ENCODE measurements at places on chromosomes 2 and 18.

- no peak for DNase-seq
Measured at GRCh38 chr2:145253492-145253891, 733.6 kb upstream of the ZEB2 start.

- no peak for DNase-seq
Measured at GRCh38 chr2:142857256-142858164, 20.0 kb upstream of the KYNU start.

DNA sequence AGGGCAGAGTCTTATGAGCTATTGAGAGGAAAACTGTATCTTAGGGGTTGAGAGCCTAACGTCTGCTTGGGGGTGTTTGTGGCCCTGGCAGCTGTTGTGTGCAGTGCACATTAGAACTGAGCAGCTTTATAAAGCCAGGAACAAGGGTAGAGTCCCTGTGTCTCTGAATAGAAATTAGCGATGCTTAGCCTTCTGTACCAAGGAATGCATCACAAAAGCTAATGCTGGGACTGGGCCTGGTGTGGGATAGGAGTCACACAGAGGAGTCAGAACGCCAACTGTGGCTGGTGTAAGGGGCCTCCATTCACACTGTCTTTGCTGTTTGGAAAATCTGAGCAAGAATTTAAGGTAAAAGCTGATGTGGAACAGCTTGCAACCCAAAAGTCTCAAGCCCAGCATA, 283.2 kb downstream of the SOX11 start:
- no peak for DNase-seq

GRCh38 chr2:8265476-8266226, 416.2 kb upstream of the ID2 start:
- DNase-seq = no peak

- no peak for DNase-seq
Measured at GRCh38 chr2:28796620-28797019, 14.0 kb upstream of the SPDYA start.

GRCh38 chr2:157460897-157461296, 17.0 kb upstream of the CYTIP start:
- no peak for DNase-seq

DNA sequence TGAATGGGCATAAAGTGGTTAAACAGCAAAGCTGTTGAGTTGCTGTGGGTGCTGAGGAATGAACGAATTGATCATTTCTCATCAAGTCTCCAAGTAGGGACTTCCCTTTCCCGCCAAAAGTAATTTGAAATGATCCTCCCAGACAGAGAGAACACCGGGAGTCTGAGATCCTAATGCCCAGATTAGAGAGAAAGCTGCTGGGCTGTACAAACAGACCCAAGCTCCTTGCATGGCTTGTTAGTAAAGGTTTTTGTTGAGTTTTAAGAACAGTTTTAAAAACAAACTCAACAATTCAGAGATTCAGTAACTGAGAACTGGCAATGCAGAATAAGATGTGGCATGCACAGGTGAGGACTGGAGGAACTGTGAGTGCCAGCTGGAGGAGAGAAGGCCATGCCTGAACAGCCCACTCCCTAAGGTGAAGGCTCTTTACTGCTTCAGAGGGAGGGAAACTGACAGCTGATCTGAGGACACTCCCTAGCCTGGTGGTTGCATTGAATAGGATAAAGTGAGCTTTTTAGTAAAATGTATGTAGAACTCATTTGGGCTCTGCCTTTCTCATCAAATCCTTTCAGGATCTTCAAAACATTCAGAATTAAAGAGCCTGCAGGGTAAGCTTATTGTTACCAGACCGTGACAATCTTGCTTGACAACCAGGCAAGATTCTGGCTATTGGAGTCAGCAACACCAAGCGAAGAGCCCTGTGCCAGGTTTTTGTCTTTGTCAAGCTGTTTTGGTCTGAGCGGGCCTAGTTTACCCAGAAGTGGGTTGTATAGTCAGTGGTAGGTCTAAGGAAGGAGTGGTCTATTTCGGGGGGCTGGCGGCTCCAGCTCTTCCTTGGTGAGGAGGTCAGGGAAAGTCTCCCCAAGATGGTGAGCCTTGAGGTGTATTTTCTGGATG, 63.2 kb upstream of the IGFBP5 start:
- no peak for DNase-seq

GRCh38 chr2:203739351-203739750, 32.9 kb downstream of the CD28 start:
- DNase-seq = no peak

GRCh38 chr2:28702415-28702861, 49.2 kb upstream of the PPP1CB start:
- DNase-seq = no peak

- DNase-seq = no peak
Measured at GRCh38 chr2:177245010-177245422, 19.5 kb downstream of the NFE2L2 start.

DNA sequence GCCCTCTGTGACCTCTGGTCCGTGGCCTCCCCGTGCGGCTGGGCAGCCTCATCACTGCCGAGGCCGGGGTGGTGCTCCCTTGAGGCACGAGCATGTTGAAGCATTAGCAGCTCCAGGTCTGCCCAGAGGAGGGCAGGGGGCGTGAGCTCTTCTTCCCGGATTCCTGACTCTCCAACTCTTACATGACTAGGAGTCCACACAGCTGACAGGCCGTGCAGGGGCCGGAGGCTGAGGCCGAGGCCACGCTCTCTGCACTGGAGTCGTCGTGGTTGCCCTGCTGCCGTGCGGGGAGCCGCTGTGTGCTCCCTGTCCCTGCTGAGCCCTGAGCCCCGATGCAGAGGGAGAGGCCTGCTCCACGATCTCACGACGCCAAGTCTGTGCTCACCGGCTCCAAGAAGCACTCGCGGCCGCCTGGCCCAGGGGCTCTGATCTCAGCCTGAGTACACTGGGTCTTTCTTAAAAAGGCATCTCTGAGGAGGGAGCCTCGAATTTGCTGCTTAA, 19.4 kb upstream of the KCNG2 start:
- DNase-seq = no peak

DNA sequence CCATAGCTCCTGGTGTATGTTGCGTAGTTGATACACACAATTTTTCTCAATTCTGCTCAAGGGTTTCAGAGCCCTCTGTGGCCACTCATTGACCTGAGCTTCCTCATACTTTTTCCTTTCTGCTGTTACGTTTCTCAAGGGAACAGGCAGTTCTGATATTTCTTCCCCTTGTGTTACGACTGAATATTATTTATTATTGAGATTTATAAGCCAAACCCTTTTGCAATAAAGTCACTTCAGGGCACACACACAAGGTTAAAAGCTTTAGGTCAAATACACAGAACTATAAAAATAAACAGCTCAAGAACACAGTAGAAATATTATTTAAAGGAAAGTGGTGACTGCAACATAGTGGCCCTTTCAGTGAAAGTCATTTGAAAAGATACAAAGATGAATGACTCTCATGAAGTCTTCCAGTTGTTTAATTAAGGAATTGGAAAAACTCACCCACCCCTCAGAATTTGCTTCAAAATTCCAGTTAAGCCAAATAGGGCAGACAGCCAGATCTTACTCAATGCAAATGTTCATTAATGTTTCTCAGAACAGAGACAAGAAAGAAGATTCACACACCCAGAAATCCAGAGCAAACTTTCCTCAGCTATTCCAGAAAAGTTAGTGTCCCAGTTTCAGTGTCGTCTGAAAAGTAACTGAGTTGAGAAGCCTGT, 179.7 kb downstream of the TRIB2 start:
- DNase-seq = no peak

DNA sequence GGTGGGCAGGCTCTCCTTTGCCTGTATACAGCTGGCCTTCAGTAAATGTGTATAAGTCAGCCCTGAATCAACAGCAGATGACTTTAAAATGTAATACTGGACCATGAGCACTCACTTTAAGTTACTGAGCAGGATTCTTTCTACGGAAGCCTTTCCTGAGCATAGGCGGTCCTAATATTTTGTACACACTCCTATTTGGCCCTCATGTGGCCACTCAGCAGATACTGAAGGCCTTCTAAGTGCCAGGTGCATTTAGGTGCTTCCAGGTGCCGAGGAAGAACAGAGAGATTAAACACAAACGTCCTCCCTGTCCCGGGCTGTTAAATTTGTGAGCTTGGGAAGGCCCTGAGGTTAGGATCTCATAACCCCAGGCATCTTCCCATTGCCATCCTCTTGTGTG, 27.0 kb downstream of the UXS1 start:
- no peak for DNase-seq

GRCh38 chr18:42429196-42429595, 474.2 kb downstream of the PIK3C3 start:
- DNase-seq = no peak

DNA sequence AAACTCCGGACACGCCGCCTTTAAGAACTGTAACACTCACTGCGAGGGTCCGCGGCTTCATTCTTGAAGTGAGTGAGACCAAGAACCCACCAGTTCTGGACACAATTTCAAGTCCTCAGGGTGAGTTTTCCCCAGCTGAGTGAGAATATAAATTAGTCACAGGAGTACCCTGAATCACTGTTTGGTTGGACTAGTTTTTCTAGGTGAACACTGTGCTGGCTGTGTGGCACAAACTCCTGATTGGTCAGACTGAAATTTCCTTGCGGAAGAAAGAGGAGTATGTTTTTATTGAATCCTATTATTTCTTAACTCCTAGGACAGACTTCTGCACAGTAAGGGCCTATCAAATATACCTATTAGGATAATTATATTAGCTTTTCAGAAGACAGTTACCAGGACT, 288.1 kb upstream of the UBE2E3 start:
- DNase-seq = no peak

- no peak for DNase-seq
Measured at GRCh38 chr2:68371581-68371980, 6.5 kb downstream of the PLEK start.

GRCh38 chr2:30147196-30147714, 448 bp downstream of the YPEL5 start:
- DNase-seq = no peak

DNA sequence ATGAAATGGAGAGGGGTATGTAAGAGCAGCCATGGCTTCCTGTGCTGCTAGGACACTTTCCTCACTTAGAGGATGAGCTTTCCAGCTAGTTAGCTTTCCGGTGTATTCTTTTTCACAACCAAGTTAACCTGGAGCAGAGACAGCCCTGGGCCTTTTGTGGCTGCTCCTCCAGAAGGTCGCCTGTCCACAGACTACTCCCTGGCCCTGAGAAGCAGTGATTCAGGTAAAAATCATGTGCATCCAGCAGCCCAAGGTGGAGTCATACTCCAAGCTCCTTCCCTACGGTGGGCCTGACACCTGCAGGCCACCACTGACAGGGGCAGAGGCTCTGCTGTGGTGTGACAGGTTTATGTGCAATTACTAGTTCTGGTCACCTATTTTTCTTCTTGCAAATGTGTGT, 187.2 kb downstream of the ANKRD30B start:
- DNase-seq = no peak

GRCh38 chr18:49519101-49519971, 32.3 kb upstream of the C18orf32 start:
- no peak for DNase-seq

GRCh38 chr2:4219101-4219500, 515.7 kb downstream of the DCDC2C start:
- DNase-seq = no peak

DNA sequence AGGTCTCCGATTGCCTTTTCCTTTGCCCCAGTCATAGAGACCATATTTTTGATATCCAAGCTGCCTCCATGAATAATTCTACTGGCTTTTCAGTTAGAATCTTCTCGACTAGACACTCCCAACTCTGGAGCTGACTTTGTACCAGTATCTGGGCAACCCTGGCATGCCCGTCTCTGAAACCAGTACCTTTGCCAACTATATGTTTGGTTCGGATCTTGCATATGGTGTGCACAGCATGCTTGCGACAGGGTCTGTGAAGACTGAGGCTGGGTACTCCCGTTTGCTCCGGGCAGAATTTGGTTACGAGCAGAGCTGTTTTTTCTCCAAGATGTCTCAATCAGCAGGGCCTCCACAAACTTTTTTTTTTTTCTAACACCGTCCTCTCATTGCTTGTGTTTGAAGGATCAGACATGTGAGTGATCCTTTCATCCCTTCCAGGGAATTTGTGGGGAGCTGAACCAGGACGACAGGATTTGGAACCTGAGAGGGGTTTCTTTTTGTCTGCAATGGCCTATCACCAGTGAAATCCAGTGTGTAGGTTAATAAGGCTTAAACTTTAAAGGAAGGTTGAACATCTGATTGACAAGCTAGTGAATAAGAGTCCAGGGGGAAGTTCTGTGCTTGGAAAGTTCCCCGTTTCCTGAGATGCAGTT, 322.3 kb downstream of the MYCN start:
- no peak for DNase-seq

GRCh38 chr2:13413989-13414388, 697.3 kb downstream of the TRIB2 start:
- DNase-seq = no peak

- peak; percentile 82 for DNase-seq
Measured at GRCh38 chr2:1633936-1634587, 110.3 kb downstream of the PXDN start.

DNA sequence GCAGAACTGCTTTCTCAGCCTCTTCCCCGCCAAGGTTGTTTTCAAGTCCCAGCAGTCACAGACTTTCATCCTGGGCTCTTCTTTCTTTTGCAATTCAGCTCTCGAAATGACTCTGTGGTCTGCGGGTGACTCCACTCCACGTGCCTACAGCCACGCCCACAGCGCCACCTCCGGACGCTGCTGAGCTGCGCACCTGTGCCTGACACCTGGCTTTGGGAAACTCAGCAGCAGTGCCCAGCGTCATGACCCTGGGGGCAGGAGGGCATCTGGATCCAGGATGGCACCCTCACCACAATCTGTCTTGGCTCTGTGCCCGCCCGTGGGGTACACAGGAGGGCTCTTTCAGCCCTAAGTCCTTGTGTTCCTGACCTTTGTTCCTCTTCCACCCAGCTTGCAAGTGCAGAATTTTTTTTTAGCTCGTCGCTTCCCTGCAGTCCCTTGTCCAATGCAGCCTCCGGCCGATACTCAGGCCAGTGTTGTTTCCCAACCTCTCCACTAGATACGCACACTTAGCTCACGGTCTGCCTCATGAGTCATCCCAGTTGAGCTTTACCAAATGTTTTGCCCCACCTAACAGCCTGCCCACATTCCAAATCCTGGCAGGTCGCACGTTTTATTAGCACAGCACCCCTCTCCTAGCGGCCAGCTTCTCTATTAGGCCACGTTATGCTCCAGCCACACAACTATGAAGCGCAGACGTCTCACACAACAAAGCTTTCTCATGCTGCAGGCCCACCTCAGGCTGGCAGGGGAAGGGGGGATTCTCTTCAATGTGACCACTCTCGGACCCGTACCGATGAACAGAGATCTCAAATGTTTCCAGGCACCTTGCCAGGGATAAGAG, 6.5 kb upstream of the CAPN10 start:
- no peak for DNase-seq

GRCh38 chr2:168962636-168963035, 61.5 kb downstream of the G6PC2 start:
- DNase-seq = no peak

Measured in SHP77 treated with DMSO at 0.1 percent for 48 hours (cell line).